ENCODE measurements at places on chromosomes 2 and 18.

DNA sequence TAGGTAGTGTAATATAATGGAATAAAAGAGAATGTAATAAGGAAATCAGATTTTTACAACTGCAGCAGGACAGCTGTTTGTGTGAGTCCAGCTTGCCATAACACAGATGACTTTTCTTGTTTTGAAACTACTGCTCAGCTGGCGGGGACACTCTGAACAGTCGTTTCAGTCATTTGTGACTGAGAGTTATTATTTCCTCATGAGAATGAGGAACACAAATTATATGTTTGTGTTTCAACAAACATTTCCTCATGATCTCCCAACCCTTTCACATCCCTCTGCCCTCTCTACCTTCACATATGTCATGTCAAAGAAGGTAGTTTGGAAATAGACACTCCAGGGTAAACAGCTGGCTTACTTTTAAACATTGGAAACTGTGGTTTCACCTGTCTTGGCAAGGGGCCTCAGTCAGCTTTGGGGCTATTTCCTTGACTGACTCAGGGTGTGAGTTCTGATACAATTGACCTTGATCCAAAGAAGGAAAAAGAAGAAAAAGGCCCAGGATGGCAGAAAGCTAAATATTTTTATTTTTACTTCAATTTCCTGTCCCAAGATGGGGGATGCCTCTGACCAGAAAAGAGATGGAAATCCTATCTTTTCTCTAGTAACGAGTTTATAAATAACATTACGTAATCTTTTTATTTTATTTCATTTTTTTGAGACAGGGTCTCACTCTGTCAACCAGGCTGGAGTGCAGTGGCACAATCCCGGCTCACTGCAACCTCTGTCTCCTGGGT is 593 bp downstream of the SP140L start:
- no peak for DNase-seq

DNA sequence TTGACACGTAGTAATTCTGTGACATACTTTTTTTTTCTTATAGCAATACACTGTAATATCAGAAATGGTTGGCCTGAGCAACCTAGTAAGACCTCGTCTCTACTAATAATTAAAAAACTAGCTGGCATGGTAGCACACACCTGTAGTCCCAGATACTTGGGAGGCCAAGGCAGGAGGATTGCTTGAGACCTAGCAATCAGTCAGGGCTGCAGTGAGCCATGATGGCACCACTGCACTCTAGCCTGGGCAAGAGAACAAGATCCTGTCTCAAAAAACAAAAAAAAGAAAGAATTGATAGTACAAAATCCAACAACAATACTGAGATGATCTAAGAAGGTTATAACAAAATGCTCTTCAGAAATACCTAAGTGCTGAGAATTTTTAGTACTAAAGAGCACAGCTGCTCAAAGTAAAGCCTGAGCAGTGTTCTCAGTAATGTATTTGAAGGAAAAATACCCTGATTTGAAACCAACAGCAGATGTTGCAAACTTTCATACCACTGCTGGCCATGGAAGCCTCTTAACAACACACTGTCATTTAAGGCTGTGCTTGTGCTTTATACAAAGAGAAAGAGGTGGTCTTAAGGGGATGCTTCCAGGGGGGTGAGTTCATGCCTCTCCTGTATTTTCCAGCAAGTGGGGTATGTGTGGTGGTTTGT is 132.6 kb upstream of the CDCA7 start:
- no peak for DNase-seq

DNA sequence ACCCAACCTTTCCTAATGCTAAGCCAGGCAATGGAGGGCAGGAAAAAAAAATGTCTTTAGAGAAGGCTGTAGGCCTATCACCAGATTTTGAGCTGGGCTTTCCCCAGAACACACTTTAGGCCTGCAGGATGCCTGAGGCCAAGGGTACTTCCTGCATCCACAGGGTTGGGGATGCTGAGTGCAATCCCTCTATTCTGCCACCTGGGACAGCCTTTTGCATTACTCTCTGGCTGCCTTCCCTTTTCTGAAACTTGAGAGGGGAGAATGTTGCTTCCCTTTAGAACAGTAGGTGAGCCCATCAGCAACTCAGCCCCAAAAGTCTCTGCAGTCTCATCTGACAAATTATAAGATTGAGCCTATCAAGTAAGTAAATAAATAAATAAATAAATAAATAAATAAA is 195.2 kb downstream of the SLC8A1 start:
- DNase-seq = no peak

- DNase-seq = peak; percentile 34
Observed at GRCh38 chr18:48640566-48641270, 101.9 kb downstream of the CTIF start.

- no peak for DNase-seq
Observed at GRCh38 chr2:143807192-143807591, 678.0 kb downstream of the ARHGAP15 start.

GRCh38 chr2:109253217-109253616 is 124.2 kb downstream of the SH3RF3 start:
- no peak for DNase-seq

- DNase-seq = no peak
Observed at GRCh38 chr2:11554399-11554716, 20.5 kb downstream of the GREB1 start.

DNA sequence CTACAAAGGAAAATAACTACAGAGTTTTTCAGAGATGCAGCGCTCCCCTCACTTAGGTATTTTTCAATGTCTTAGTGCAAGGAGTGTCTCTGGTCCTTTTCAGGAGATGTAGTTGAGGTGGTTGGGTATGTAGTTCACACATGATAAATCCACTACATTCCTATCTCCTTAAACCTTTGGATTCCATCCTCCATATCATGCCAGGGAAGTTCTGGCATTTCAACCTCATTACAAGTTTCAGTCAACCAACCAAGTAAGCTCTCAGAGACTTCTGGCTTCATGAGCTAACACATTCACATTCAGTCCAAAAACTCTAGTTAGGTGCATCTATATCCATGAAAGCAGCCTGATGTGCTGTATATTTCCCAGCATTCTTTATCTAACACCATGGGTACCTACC is 47.3 kb downstream of the MAP3K20 start:
- no peak for DNase-seq

DNA sequence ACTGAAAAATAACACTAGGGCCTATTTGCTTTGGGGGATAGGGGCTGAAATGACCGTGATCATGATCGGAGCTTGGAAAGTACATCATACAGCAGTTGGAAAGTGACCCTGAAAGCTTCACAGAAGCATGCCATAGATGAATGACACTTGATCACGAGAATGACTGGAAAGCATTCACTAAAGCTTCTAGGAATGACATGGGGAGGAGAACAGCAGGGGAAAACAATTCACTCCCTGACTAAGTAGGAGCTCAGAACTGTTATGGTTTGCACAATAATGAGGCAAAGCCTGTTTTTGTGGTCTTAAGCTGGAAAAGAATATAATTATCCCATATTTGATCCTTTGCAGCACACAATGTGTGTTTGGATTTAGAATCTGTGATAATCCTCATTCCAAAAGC is 237.5 kb downstream of the NOL4 start:
- no peak for DNase-seq

DNA sequence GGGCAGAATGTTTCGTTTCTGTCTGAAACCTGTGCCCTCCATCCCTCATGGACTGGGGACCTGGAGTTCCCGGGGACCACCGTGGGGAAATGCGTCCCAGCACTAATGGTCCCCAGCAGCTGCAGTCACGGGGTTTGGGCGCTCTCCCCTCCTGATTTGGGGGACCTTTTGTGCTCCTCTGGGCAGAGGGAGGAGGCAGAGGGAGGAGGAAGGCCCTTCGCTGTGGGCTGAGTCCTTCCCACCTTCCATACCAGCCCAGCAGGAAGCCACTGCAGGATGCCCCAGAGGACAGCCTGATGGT is 3.2 kb downstream of the GPR35 start:
- no peak for DNase-seq

DNA sequence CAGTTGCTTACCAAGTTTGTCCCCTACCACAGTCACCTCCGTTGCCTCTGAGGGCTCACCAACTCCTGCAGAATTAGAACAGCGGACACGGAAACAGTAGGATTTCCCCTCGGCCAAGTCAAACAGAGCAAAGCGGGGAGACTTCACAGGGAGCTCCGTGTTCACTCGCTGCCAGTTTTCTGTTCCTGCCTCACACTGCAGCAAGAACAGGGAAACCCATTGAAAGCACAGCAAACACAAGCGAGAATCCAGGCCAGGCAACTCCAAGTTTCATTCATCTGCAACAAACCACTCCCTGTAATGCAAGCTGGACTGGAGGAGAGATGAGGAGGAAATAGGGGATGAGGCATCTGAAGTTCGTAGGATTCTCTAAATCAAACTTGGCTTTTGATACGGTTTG is 84.2 kb downstream of the MYOM1 start:
- DNase-seq = no peak

GRCh38 chr2:146370826-146371225 is 1474.0 kb upstream of the ACVR2A start:
- DNase-seq = no peak

DNA sequence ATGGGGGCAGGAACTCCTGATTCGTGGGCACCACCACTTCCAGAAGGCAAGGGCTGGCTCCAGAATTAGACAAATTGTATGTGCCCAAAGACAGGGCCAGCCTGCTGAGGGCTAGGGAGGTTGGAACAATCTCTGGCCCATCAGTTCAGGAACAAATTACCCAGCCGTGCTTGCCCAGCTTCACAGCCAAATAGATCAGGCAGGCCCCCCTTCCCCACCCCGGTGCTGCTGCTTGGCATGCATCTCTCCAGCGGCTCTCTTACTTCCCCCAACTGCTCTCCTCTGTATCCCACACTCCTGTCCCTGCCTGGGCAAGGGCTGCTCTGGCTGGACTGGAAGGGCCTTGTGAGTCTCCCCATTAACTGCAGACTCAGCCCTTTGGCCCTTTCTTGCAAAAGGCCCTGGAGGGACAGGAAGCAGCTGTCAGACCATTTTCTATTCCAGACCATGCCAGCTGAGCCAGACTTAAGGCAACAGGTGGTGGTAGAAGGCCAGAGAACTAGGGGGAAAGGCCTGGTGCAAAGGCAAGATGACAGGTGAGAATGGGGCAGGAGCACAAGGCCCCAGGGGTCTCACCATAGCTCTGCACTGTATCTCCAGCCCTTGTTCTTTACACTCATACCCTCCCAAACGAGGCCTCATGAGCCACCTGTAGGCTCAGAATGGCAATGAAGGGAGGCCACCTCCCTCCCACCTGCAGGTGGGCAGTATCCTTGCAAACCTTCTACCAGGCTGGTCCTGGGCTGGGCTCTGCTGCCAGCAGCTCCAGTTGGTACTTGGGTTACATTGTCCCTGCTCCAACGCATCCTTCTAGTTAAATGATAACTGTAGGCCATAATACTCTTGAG is 30.7 kb upstream of the ACAA2 start:
- DNase-seq = no peak

DNA sequence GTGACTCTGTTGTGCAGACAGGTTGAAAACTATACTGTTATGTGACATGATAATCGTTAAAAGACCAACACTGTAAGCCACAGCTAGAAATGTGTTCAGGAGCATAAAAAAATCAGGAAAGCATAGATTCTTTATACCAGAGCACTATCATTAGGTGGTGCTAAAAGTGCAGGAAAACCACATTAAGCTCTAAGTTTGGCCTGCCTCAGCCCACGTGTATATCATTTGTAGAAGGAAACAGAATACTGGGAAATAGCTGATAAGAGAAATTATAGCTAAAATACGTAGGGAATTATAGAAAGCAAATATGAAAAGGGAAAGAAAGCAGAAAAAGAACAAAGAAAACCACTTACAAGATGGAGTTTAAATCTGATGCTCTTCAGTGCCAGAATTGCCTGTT is 26.5 kb upstream of the C2orf74 start:
- DNase-seq = peak; percentile 30

GRCh38 chr18:48408111-48408726 is 964 bp downstream of the ZBTB7C start:
- peak; percentile 3 for DNase-seq

- no peak for DNase-seq
Observed at GRCh38 chr18:70069965-70070364, 122.3 kb upstream of the CD226 start.

- no peak for DNase-seq
Observed at GRCh38 chr2:105576050-105576439, 168.7 kb upstream of the NCK2 start.

GRCh38 chr2:152464851-152465470 is 130.0 kb downstream of the FMNL2 start:
- no peak for DNase-seq

GRCh38 chr2:486371-486770 is 190.8 kb downstream of the TMEM18 start:
- DNase-seq = no peak

GRCh38 chr18:36519358-36519757 is 221.8 kb downstream of the FHOD3 start:
- DNase-seq = no peak

- DNase-seq = no peak
Observed at GRCh38 chr18:68215931-68216330, 499.0 kb downstream of the TMX3 start.

DNA sequence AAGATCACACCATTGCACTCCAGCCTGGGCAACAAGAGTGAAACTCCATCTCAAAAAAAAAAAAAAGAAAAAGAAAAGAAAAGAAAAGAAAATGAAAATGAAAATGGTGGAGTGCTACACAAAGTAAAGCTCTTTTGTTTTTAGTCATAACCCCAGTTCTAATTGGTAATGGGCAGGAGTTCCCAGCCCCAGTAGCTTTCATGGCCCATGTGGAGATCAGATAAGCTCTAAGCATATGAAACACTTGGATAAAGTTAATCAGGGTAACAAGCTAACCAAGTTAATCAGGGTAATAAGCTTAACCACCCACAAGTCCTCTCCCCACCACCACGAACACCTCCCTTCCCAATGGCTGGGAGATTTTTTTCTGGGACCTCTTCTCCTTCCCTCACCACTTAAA is 240.8 kb downstream of the BCL11A start:
- no peak for DNase-seq

GRCh38 chr2:714005-714741 is 37.0 kb upstream of the TMEM18 start:
- DNase-seq = peak; percentile 57

GRCh38 chr2:20962939-20963557 is 80.8 kb downstream of the APOB start:
- DNase-seq = peak; percentile 36

- no peak for DNase-seq
Observed at GRCh38 chr2:189729430-189729829, 33.2 kb downstream of the OSGEPL1 start.

DNA sequence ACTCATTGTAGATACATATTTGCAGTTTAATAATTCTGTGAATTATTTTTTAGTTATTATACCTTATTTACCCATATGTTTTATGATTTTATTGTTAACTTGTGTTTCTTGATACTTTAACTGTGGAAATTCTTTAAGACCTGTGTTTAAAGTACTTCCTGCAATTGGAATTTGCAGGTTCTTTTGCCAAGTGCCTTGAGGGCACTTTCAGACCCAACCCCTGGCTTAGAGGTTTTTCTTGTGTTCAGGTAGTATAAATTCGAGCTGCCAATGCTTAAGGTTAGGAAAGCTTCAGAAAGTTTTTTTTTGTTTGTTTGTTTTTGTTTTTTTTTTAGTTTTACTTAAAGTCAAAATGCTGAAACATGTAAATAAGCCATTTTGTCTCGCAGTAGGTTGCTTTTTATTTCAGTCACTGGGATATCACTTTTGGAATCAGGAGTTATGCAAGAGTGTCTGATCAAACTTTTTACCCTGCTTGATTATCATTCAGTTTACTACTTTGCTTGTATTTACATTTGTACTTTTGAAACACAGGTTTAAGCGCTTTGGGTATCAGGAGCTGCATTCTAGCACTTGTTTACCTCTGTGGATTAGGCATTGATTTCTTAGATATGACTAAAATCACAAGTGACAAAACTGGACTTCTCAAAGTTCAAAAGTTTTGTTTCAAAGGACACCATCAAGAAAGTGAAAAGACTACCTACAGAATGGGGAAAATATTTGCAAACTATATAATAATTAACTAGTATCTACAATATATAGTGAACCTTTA is 31.8 kb downstream of the TDRD15 start:
- no peak for DNase-seq

- DNase-seq = no peak
Observed at GRCh38 chr2:60285626-60286316, 267.7 kb downstream of the BCL11A start.
